Liver (tissue), 10 donors: ENCODE measurements at places on chromosomes 2 and 18.

DNA sequence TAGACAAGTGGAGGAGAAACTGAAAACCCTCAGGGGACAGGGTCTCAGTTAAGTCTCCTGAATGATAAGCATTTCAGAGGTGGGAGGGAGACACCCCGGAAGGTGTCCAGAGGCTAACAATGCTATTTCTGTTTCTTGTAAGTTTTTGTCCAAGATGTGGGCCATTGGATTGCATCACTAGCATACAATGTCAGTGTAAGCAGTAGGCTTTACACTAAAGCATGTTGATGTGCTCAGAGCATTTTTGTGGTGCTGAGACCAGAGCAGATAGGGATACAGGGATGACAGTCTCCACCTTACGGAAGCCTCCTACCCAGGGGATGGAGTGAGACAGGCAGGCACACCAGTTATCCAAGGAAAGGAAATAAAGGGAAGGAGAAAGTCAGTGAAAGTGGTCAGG is 2.2 kb upstream of the IL1R1 start:
- no peak for DNase-seq

GRCh38 chr2:38075507-38076151 is at the start of gene CYP1B1:
TSS of gene CYP1B1 (minus strand) at chr2:38076151. CDS start at chr2:38075388, 763 bp downstream.
- no peak for DNase-seq

- DNase-seq = no peak
Measured at GRCh38 chr2:85156153-85156552, 23.0 kb downstream of the TCF7L1 start.

GRCh38 chr2:134391751-134392160 is 137.9 kb downstream of the MGAT5 start:
- no peak for DNase-seq
